Stimulated activated CD4-positive, alpha-beta T cell treated with anti-CD3 and anti-CD28 coated beads, Interleukin-4, amount 100 ng/mL, for 48 hours (primary cell): ENCODE measurements at places on chromosomes 7 and 10.

DNA sequence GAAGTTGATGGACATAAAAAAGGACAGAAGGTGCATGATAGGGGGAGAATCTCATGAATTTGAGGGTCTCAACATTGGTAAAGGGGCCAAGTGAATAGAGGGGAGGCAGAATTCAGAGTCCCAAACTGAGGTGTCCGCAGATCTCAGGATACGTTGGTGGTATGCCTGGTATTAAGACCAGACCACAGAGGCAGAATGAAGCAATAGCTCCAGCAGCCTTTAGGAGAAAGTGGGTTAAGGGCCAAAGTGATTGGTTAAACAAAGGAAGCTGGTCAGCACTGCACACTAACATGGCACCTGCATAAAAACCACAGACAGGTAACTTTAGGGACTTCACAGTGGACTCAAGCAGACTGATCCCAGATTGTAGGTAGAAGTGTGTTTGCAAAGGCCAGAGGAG lies 37.5 kb downstream of the MEST start:
- no peak for DNase-seq

DNA sequence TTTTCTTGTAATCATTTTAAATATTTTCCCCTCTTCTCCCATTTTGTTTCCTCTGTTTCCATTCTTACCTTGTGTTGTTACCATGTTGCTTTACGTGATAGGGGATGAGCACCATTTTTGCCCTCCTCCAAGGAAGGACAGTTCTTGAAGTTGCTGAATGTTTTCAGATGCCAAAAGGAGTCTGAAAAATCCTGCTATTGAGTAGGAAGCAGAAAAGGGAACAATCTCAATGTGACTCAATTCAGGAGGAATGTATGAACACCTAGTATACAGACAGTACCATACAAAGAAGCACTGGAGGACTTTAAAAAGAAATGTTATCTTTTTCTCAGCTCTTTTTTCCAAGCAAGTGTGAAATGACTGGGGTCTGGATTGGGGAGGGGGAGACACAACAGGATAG lies 5.1 kb upstream of the NAMPT start:
- no peak for DNase-seq

DNA sequence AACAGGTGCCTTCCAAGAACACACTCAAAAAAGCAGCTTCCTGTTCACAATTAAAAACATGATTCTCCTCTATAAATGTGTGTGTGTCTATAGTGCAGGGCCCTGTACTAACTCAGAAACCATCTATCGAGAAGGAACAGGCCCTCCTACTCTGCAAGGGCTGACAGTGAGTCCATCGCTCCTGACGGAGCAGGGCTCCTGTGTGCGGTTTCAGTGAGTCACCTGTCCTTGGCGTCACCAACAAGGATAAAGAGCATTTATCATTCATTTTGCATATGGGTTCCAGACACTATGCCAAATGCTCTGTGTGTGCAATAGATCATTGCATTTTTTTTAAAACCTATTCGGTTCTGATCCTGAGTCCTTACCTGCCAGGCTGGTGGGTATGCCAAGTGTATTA lies 63.7 kb downstream of the TACC2 start:
- DNase-seq, result no peak

DNA sequence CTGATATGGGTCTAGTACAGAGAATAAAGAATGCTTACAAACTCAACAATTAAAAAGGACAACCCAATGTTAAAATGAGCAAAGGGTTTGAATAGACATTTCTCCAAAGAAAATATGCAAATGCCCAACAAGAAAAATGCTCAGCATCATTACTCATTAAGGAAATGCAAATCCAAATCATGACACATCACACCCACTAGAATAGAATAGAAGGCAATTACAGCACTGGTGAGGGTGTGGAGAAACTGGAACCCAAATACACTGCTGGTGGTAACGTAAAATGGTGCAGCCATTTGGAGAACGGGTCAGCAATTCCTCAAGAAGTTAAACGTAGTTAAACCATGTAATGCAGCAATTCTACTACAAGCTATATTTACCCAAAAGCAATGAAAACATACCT lies 53.8 kb downstream of the KDM7A start:
- no peak for DNase-seq

DNA sequence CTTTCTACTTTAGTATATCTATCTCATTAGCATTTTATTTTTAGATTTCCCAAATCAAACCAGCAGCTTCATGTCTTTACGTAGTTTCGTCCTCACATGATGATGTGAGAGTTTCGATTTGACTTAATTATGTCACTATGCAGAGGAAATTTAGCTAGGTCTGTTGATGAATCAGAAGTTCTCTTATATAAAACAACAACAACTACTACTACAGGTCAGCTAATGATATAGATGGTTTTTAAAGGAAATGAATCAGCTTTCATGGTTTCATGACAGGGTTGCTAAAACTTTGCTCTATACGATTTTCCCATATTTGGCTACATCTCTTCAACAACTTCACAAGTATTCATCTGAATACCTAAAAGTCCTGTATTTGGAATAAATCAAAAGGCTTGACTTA lies 28.6 kb downstream of the JAZF1 start:
- no peak for DNase-seq

DNA sequence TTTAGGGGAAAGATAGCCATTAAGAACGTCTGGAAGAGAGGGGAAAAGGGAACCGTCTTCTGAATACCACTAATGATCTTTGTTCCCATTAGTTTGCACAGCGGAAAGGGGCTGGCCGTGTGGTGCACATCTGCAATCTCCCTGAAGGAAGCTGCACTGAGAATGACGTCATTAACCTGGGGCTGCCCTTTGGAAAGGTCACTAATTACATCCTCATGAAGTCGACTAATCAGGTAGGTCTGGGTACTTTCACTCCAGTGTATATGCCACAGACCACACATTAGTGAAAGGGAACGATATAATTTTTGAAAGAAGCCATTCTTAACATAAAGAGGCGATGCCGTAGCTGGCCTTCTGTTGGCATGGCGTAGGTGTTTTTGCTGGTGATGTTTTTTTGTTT lies 74.3 kb upstream of the PDCD4 start:
- no peak for DNase-seq

DNA sequence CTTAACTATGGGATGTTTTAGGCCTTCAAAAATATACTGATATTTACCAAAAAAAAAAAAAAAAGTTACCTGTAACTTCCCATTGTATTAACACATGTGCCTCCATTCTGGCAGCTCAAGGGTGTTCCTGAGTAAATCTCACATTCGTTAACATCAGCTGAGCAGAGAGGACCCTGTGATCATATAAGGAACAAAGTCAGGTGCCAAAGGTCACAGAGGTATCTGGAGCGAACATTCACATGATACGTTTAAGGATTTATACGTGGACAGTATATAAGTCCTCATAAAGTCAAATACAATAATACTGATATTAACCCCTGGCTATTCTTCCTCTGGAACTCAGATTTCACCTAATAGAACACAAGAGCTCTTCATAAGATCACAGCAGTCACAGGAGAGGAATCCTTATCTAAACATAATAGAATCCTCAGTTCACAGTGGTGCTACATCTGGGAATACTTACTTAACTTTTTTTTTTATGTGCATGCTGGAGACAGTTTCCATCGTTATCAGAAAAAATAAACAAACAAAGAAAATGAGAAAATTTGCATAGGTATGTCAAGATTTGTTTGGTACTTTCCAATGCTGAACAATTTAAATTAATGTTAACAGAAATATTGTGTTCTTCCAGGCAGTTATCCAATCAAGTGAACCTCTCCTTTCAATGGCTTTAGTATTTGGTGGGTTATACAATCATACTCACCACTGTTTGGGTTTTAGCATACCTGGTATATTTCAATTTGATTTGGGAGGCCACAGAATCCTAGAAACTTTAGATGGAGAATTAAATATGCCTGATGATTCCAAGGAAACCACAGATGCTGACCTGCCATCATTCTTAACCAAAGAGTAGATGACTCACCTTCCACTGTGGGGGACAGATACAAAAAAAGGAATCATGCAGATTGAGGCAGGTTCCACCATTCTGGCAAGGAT lies 6.6 kb downstream of the CUBN start:
- no peak for DNase-seq

- no peak for DNase-seq
Observed at GRCh38 chr7:71618278-71618677, 486.3 kb downstream of the GALNT17 start.

GRCh38 chr10:130739016-130739756 lies 572.3 kb downstream of the TCERG1L start:
- no peak for DNase-seq
